ENCODE measurements at places on chromosomes 5 and 9. TPM values are rescaled to one million over a fixed set of nuclear protein-coding genes. Genes with fewer than 3 reads are reported as not detected.

- peak; percentile 48 for DNase-seq
Measured at GRCh38 chr5:93585041-93585766, 2.2 kb downstream of the NR2F1 start.

Gene IL5
- total RNA-seq: not detected

- DNase-seq: no peak
Measured at GRCh38 chr9:72440378-72440777, 75.4 kb upstream of the ZFAND5 start.

GRCh38 chr5:138369706-138370105 lies 17.2 kb downstream of the KDM3B start:
- DNase-seq: no peak

GRCh38 chr5:138699482-138699881 lies 53.7 kb upstream of the CTNNA1 start:
- DNase-seq: no peak

DNA sequence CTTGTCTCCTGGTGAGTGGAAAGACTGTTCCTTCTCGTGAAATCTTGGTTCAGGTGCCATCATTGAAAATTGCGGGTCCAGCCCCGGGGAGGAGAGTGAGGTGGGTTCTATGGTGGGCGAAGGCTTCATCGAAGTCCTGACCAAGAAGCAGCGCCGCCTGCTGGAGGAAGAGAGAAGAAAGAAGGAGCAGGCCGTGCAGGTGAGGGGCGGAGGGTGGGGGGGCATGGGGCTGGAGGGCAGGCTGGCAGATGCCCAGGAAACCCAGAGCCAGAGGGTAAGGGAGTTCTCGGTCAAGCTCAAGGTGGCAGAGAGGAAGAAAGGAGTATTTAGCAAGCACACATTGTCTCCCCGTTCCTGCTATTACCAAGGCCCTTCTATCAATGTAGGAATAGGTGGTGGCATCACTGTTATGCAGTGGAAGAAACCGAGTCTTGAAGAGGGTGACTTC lies 24.3 kb upstream of the POMT1 start:
- DNase-seq: peak; percentile 69

DNA sequence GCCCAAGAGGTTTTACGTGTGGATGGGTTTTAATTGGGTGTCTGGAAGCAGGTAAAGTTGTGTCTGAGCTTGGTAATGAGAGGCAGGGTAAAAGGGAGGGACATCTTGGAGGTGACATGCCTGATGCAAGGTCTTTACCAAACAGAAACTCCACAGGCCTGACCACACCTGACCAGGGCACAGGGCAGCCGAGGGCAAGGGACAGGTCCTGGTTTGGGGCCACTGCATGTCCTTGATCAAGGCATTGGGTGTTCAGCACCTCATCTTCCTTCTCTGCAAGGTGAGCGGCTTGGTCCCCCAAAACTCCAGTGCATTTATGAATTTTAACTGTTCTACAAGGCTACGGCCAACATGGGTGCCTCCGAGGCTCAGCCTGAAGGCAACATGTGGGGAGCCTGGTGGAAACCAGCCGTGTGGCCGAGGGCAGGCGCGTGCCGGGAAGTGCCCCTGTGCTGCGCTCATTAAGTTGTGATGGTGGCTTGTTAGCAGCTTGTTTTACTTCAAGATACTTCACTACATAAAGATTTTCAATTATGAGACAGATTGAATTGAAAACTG lies 30.7 kb upstream of the LPCAT1 start:
- no peak for DNase-seq

DNA sequence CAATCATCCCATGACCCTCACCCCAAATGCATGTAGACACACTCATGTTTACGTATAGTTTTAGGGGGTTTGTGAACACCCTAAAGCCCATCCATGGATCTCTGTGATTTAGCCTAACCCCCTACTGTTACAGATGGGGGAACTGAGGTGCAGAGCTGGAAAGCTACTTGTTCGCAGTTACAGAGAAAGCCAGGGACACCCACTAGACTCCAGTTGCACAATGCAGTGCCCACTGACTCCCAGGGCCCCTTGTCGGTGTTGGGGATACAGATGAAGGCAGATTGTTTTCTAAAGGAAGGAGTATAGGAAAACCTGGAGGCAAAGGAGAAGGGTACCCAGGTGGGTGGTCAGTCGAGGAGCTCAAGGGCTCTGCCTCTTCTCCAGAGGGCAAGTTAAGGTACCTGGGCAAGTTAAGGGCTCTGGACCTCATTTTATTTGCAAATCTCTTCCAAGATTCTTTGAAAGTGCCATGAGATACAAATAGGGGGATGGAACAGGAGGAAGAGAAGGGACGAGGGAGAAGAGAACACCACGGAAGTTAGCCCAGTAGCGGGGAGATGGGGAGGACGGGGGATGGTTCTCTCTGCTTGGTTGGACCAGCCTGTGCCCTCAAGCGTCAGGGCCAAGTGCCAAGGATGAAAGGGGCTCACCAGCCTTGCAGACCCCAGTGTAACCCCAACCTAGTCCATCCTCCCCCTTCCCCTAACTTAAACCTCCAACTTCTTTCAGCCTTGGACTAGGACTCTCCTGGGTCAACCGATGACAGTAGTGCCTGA lies 958 bp downstream of the MYOZ3 start:
- DNase-seq: no peak

DNA sequence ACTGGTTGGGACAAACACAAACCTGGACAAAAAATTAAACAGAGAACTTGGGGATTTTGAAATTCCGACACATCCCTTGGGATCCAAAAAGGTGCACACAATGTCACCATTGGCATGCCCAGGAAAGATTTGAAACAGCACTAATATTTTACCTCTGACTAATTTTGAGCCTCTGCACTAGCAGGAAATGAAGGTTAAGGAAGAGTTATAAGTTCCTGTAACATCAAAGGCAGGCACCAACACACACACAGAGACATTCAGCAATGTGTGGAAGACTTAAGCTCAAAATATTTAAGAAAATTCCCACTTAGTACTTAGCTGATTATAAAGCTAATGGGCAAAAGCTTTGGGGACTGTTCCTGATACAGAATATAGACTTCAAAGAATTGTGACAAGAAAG lies 247.0 kb downstream of the CDH9 start:
- DNase-seq: no peak

Gene TPPP
- 6.9 TPM for total RNA-seq

Gene PCDHGA4
- total RNA-seq: 3.9 TPM

Gene GPR151
- not detected for total RNA-seq

DNA sequence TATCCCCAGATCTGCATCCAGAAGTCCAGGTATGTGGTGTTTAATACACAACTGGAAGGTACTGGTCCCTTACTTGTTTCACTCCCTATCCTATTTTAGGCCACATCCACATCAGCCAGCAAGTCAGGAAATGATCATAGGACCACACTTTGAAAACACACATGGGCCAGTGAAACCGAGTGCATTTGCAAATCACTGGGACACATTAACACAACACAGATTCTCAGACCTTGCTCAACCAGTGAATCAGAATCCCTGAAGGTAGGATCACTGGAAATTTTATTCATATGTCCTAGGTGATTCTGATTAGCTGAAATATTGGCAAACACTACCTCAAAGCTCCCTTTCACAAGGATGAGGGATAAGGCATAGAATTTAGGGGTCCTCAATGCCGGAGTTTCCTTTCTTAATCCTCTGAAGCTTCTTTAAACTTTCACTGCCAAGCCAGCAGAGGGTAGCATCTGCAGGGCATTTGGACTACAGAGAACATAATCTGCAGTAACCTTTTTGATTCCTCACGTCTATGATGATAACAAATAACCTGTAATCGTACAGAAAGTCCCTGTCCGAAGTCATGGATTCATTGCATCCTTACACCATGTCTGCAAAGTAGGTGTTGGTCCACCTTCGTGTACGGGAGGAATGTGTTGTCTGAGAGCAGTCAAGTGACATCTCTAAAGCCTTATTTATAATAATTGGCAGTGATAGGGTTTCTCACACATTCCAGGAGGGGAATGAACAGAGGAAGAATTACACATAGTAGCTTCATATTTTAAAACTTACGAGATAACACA lies 11.0 kb upstream of the ABLIM3 start:
- DNase-seq: no peak

Gene CA9
- total RNA-seq: 0.85 TPM

Gene ELAVL2
- 0.35 TPM for total RNA-seq

Gene HBEGF
- 7.8 TPM for total RNA-seq

- no peak for DNase-seq
Measured at GRCh38 chr5:58353992-58354391, 105.9 kb downstream of the PLK2 start.

DNA sequence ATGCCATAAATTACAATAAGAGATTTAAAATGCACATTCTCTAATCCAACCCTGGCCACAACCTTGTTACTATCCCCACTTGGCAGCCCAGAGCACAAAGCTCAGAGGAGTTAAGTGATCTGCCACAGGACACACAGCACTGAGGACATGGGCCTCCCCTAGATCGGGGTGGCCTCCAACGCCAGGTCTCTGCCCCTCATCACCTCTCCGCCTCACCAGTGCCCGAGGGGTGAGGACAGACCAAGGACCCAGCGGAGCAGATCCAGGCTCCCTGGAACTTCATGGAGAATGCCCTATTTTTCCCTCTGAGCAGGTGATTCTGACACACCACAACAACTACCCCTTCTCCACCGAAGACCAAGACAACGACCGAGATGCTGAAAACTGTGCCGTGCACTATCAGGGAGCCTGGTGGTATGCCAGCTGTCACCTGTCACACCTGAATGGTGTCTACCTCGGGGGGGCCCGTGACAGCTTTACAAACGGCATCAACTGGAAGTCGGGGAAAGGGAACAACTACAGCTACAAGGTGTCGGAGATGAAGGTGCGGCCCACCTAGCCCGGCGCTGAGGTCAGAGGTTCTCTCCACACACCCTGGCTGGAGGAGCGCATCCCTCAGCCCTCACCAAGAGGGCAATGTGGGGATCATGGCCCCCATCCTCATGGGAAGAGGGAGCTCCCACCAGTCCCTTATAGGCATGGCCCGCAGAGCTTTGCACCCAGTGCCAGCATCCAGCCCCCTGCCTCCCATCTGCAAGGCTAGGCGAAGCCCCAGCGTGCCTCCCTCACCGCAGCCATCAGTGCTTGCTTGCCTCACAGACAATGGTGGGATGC lies 12.5 kb upstream of the FCN2 start:
- peak; percentile 49 for DNase-seq

Gene GPSM1
- total RNA-seq: 11.6 TPM

Gene ZBED3
- 20.7 TPM for total RNA-seq

Gene KCNV2
- total RNA-seq: not detected

Measured in kidney (tissue), 22 donors.